Epithelial cell of prostate (primary cell): ENCODE measurements at places on chromosomes 11 and 22.

DNA sequence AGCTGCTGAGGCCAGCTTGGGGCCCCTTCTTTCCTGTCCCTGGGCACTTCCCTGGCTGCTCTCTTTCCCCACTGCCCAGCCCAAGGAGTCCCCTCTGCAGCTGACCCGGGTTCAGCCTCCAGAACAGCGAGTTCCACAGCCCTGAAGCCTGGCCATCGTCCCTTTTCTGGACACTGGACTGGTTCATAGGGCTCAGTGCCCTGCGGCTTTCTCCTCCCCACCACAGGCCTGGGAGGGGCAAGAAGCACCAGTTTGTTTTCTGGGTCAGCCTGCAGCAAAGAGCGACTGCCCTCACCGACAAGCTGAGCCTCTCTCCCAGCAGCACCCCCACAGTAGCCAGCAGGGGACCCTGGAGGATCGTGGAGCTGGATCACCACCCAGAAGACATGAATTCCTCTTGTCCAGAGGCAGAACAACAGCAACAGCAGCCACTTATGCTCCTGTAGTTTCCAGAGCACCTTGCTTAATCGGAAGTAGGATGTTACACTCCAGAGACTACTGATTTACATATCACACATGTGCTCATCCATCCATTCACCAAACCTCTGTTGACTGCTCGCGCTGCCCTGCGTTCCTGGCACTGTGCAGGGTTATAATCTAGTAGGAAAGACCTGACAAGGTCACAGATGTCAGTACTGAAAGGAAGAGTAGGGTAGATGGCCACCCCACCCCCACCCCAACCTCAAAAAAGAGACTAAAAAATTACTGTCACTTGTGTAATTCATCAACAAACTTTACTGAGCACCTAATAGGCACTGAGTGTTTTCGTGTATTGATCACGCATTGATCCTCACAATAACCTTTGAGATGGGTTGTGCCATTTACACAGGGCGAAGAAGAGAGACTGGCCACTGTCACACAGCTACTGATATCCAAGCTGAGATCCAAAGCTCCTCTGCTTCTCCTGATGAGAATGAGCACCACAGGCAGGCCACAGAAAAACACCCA, 13.0 kb upstream of the CXCR5 start:
- no peak for DNase-seq

DNA sequence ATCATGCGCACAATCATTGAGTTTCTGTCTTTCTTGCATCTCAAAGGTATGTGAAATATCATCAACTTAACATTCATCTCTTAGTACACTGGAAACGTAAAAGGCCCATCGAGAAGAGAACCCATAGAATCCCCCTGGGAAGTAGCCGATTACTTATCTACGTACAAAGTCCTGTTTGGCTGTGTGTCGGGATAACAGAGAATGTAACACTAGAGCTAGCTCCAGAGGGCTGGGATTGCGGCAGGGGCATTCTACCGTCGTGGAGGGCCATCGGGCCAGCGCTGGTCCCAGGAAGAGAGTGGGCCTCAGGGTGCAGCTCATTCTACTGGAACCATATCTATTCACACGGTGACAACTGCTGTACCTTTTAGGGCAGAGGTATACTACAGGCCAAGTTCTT, 4.5 kb downstream of the GAL start:
- no peak for DNase-seq

- no peak for DNase-seq
These were observed 746.2 kb downstream of the NELL1 start for GRCh38 chr11:21415606-21416005.

- DNase-seq = no peak
These were observed 213.3 kb downstream of the CADM1 start for GRCh38 chr11:115290893-115291292.
